ENCODE measurements at places on chromosomes 5 and 9.

GRCh38 chr5:72328172-72328571, 8.0 kb downstream of the PTCD2 start:
- no peak for DNase-seq

DNA sequence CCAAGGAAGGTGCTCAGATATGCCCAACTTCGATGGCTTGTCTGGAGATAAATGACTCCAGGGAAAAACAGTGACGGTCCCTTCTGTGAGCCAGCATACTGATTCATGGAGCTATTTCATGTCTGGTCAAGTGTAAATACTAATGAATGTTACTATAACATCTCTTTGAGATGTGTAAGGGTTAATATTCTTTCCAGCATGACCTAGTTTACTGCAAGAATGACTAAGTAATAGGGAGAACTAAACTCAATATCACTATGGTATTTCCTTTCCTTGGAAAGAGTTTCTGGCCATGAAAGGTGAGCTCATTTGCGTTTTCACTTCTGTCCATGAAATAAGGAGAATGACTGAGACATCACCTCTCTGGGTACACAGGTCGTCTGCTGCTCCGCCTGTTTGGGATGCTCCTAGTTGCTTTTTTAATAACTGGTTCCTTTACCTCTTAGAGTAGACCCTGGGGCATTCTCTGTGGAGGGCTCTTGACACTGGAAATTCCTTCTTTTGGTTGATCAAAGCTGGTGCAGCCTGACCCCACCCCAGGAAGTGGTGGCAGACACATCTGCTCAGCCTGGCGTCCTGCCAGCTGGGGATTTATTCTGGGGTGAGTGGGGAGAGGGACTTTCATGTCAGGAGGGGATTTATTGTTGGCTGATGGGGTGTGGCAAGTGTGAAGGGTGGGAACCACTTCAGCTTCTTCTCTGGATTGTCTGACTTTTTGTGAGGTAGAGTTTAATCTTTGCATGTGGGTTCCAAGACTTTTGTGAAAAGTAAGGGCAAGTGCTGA, 250.0 kb upstream of the MPDZ start:
- DNase-seq, result no peak

DNA sequence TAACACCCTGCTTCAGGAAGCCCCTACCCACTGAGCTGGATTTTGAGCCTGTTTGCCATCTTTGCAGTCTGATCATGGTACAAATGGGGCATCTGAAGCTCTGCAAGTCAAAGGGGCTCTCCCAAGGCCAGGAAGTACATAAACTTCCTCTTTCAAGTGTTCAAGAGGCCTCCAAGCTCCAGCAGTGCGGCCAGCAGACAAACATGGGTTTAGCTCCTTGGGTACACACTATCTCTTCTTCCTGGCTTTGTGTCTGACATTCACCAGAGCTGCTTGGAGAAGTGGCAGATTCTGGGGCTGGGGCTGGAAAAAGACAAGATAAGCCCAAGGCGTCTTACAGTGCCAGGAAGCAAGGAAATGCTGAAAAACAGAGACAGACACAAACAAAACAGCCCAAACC, 34.1 kb downstream of the LAMC3 start:
- no peak for DNase-seq

- DNase-seq, result no peak
These were observed 52.9 kb upstream of the SSBP2 start for GRCh38 chr5:81803812-81804211.

- DNase-seq, result no peak
These were observed 97.4 kb downstream of the DAB2IP start for GRCh38 chr9:121748727-121749423.

DNA sequence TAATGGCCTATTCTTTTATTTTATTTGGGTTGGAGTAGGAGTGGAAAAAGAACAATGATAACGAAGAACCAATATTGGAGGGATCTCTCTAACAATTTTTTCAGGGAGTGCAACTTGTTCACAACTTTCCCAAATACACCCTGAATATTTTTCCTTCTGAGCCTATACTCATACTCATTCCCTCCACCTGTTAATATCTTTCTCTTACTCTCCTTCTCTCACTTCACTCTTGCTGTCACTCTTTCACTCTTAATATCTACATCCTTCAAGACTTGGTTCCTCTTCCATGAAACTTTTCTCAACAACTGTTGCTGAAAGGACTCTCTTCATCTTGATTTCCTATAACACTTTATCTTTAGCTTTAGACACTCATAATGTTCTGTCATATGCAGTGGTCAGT, 39.0 kb upstream of the MYOT start:
- DNase-seq, result no peak

DNA sequence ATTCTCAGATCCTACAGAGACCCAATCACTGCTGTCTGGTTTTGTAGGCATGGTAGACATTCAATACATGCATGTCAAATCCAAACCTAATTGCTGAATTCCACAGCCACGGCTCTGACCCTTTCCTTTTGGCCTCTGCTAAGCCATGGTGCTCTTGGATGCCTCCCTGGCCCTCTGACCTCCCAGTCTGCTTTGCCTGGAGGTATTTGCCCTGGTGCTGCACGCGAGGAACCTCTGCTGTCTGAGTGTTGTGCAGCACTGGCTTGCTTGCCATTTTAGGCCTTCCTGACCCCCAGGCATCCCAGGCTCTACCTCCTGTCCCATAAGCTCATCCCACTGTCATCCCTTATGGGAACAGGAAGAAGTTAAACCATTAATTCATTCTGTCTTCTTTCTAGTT, 60.9 kb downstream of the DOCK2 start:
- no peak for DNase-seq

DNA sequence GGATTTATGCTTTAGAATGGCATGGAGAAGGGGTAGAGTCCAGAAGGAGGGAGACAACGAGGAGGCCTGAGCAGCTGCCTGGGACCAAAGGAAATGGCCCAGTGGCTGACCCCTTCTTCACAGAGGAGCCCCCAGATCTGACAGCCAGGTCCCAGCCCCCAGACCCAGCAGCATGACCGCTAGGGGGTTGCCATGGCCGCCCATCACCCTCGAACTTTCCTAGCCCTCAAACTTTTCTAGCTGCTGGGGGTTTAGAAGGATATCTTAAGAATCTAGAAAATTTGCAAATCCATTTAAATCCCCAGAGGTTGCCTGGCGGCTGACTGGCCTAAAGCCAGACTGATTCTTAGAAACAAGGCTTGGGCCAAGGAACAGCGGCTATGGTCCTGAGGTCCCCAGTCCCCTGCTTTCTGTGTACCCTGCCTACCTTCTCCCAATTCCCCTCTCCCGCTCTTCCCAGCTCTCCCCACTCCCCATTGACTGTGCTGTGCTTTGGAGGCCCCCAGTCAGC, 972 bp downstream of the PDGFRB start:
- DNase-seq, result no peak

DNA sequence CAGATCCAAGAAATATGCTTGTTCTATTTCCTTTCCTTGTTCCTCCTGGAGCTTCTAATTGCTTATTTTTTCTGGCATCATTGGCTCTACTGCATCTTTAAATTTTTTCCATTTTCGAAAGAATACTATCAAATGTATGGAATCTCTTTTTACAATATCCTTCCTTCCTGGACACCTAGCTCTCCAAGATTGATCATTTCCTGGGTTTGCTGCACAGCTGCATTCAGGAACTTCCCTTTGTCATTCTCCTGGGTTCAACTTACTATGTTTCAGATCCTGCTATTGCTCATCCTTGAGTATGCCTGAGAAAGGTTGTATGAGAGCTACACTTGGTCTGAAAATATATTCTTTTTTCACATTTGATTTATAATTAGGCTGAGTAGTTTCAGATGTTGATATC, 73.7 kb upstream of the ERCC6L2 start:
- no peak for DNase-seq

DNA sequence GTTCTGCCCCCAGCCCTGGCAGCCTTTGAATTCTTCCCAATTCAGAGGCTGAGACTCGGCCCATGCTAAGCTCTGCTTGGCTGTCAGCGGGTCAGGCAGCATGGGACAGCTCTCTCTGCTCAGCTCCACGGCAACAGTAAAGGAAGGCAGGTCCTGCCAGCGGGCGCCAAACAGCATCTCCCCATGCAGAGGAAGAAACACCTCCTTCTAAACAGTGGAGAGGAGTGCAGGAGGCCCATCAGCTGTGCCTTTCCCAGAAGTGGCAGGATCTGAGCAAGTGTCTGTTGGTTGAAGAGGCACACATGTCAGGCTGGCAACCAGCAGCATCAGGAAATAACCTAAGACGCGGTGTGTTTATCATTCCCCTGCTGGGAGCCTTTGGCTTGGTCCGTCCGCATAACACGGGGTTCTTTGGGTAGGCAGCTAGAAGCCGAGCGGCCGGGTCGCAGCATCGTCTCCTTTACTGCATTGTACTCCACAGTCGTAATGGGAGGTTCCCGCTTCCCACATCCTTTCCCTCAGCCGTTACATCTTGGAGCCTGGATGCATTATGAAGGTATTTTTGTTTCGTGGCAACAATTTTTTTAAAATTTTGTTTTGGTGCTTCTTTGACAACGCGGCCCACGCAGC, 42.7 kb upstream of the NCS1 start:
- DNase-seq, result no peak

GRCh38 chr5:82334856-82335255, 56.7 kb upstream of the RPS23 start:
- DNase-seq, result no peak

DNA sequence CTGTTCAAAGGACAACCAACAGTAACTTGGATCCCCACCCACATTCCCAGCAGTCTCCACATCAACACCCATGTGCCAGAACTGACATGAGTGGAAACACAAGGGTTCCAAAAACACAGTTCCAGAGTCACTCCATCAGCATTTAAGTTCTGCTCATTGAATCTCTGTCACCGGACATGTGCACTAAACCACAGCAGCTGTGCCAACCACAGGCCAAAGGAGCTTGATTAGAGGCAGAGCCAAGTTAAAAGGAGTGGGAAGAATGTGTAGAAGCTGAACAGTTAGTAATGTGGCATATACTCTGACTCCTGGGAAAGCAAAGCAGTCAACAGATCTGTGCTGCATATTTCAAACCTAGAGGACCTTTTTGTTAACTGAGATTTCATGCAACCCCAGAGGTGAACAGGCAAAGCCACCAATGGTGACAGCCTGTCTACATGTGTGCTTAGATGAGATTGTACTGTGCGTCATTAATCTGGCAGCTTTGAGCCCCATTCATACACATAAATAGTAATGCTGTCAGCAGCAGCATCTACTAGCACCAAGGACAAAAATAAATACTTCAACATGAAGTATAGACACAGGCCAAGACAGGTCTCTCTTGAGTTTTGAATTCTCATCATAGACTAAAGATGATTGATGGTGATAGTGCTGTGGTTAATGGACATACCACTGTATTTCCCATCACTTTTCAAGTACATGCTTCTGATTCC, 16.4 kb upstream of the FST start:
- DNase-seq, result no peak

DNA sequence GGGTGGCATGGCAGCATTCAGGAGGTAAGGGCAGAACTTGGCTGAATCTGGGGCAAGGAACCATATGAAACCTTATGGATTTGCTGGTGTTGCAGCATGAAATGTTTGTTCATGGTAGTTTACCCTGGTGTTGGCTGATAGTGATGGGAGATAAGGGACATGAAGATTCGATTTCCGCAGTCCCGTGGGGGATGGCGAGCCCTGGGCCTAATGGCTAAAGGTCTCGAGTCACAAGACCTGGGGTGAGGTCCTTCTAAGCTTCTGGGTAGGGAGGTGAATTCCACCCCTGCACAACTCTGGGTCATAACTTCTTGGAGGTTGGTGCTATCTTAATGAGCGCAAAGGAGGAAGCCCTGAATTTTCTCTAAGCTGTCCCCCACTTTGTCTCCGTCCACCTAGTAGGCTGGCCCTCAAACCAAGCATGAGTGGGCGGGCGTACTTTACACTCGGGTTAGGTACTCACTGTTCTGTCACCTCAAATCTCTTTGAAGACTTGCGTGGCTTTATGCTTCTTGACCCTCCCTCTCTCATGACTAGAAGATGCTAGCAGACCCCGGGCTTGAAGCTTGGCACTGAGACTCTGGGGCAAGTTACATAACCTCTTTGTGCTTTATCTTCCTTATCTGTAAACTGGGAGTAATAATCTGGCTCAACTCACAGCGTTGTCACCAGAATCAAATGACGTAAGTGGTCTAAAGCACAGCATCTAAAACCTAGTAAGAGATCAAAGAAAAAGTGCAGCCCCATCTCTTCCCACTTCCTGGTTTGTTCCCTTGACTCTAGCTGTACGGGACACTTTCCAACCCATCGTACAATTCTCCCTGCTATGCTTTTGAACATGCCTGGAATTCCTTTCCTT, 72.5 kb downstream of the BASP1 start:
- no peak for DNase-seq

DNA sequence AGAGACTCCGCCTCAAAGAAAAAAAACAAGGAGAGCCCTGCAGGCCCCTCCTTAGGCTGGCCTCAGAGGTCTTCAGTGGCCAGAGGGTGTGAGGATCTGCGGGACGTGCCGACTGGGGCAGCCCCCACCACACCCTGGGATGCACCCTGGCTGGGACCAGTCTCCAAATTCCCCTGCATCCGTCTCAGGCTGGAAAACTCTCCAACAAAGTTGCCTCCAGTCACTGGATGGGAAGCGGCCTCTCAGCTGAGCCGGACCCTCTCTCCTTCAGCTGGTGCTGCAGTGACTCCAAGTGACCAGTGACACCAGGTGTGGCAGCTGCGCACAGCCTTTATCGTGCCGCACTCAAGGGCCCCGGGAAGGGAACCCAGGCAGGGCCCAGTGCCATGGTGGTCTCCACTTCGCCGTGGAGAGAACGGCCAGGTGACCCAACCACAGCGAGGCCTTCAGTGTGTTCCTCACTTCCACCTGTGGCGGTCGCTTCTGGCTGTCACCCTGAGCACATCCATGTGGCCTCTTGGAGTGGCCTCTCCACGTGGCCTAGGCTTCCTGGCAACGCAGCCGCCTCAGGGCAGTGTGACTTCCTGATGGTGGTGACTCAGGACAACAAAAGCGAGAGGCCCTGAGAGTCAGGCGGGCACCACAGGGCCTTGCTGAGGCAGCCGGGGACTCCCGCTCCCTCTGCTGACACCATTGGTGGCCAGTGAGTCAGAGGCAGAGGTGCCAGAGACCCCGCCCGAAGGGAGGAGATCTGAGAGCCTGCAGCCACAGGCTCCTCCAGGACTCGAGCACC, 19.3 kb upstream of the CAMSAP1 start:
- DNase-seq, result peak; percentile 93

DNA sequence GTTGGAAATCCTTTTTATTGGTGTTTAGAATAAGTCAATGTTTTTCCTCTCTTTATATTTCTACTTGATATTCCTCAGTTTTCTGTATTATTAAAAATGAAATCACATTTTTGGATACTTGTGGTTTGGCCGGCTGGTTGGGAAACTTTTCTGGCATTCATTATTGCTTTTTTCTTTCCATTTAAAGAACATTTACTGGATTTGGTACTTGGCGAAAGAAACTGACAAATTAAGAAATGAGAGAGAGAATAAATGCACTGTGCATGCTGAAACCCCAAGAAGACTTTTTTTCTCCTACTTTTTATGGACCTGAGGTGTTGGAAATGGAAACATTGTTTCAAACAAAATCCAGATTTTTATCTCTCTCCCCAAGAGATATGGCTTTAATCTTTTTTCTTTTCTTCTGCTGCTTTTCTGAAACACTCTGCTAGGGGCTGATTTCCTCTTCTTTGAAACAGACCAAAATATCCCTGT, 128.4 kb downstream of the SNX18 start:
- DNase-seq, result no peak

Measured in stimulated activated CD8-positive, alpha-beta memory T cell treated with anti-CD3 and anti-CD28 coated beads, Interleukin-15, amount 100 ng/mL, for 48 hours (primary cell).